Activated T-cell treated with anti-CD3 and anti-CD28 coated beads, Interleukin-2, amount 50 U/mL, for 48 hours (primary cell): ENCODE measurements at places on chromosomes 4 and X.

DNA sequence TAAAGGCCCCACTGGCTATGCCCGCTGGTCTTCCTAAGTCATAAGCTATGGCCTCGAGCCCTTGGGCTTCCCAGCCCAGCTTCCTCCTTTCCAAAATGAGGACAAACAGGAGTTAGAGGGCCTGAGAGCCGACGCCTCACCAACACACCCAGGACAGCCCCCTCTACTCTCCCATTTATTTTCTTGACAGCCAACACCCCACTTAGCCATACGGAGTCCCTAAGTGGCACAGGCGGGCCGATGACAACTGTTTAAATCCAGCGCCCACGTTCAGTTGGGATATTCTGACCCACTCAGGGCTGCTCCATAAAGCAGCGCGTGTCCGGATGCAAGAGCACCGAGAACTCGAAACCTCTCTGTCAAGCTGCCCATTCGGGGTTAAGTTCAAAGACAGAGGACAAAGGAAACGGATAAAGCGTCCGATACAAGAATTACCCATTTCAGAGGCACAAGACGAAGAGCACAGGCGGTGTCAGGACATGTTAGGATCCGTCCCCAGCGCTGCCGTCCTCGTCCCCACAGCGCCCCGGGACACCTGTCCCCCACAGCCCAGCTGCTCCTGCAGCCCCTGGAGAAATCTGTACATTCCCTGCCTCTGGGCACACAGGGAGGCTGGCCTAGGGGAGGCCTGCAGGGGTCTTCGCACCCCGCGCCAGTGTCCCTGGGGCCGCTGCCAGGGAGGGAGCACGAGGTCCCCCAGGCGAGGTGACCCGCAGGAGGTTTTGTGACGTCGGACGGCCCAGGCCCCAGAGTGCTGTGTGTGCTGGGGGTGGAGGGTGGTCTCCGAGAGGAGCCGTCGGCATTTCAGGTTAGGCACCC is 1.2 kb downstream of the PRKX start:
- peak; percentile 51 for DNase-seq

GRCh38 chr4:65635051-65635821 is 35.1 kb downstream of the EPHA5 start:
- DNase-seq = no peak

GRCh38 chr4:101762025-101762424 is 28.5 kb upstream of the BANK1 start:
- DNase-seq = no peak

DNA sequence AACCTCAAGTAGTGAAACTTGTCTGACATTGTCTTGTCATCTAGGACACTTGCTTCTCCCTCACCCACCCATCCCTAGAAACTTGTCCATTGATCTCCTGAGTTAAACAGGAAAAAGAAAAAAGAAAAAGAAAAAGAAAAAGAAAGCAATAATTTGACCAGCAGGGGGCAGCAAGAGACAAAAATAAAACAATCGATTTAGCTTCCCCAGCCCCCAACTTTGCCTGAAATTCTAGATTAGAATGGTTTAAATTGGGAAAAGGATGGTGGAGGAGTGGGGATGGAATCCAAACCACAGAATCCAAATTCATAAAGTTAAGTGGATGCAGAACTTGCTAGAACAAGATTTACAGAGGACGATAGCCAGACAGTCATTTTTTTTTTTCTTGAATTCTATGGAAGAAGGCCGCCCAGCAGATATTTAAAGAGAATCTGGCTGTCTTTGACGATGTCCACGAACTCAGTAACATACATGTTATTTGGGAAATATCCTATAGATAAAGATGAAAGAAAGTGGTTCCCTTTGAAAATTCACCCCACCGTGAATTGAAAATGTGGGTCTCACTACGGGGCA is 282.9 kb downstream of the USP46 start:
- no peak for DNase-seq

DNA sequence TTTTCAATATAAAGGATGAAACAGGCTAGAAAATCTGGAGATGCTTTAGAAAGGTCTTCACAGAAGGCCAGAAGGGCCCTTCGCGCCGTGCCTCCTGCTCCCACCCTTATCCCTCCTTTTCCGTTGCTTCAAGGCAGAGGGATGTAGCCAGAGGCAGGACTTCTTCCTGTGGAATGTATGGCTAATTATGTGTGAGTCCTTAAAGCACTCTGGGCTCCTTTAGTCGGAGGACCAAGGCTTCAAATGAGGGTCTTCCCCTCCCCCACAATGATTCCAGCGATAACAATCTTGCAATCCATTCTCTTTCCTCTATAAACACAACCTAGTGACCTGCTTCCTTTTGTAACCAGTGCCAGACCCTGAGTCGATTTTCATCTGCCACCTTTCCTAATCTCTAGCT is 103.5 kb downstream of the GPC3 start:
- no peak for DNase-seq

DNA sequence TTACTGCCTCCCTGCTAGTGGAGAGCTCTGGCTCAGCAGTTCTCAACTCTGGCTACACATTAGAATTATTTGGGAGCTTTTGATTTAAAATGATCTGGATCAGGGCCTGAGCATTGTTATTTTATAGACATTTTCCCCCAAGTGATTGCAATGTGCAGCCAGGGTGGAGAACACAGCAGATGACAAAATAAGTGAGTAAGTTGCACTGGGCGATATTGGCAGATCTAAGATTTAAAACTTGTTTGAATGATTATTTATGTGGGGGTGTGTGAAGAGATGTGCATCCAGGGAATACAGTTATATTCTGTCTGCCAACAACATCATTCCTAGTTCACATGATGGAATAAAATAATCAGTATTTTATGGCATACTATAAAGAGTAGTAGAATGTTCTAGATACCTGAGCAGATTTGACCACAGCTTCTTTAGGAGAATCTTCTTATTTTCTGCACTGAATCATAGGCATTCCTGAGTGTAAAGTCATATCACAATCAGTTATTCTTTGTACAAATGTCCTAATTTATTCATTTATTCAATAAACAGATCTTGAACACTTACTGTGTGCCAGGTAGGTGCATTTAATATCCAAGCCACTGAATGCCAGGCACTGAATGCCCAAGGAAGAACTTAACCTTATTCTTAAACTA is 123.9 kb downstream of the UCHL1 start:
- no peak for DNase-seq

DNA sequence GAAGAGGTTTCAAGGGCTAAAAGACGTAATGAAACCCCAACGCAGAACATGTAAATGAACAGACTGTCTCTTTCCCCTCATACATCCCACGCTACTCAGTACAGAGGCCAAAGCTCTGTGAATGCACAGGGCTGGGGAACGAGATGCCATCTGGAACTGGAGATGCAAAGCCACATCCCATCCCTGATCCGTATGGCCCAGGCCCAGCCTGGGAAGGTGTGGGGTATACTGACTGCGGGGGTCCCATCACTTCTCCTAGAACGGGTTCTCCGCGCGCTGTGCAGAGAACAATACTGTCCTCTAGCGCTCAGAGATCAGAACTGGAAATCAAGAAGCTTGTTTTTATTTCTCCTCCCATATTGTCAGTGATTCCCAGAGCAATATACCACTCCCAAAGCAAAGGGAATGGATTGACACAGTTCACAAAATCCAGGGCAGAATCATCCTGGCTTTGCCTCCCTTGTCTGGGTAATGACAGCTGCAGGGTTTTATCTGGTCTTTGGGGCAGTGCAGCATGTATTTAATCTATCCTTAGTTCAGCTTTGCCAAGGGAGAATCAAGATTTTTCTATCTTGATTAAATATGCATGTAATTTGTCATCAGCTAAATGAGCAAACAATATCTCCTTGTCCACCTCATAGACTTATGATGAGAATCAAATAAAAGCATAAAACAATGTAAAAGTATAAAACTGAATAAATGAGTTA is 47.3 kb upstream of the TLR3 start:
- no peak for DNase-seq

DNA sequence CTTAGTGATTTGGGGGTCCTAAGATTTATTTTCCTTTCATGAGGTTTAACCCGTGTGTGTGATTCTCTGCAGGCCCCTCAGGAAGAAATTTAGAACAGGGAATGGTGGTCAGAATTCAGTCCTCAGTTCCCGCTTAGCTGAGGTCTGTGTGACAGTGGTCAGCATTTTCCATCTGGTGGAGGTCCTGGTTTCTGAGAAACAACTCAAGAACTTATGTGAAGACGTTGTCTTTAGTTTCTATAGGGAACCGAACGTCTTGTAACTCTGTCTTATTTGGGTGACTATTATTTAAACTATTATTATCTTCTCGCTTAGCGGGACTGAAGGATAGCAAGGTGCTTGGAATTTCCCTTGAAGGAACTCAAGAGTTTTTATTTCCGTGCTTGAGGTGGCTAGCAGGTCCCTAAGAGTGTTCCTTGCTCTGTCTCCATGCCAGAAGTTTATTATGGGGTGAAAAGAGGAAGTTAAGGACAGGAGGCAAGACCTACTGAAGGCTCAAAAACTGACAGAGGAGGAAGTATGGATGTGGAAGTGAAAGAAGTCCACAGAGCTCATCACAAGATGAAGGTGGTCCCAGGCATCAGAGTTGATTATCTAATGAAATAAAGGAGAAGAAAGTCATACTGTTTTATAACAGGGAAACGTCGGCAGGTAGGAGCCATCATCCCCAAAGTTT is 9.4 kb downstream of the MGST2 start:
- DNase-seq = no peak

GRCh38 chr4:38673130-38673978 is 9.4 kb downstream of the KLF3 start:
- DNase-seq = no peak

DNA sequence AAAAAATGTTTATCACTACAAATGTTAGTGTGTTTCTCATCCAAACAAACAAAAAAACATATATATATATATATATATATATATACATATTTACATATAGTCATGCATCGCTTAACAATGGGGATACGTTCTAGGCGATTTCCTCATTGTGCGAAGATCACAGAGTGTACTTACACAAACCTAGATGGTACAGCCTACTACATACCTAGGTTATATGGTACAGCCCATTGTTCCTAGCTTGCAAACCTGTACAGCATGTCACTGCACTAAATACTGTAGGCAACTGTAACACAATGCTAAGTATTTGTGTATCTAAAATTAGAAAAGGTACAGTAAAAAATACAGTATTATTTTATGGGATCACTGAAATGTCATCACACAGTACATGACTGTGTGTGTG is 16.4 kb upstream of the TMSB4X start:
- no peak for DNase-seq

- DNase-seq = peak; percentile 20
Measured at GRCh38 chr4:170853422-170854021, 763.8 kb upstream of the AADAT start.
